ENCODE measurements at places on chromosomes 12 and 14. TPM values are rescaled to one million over a fixed set of nuclear protein-coding genes. Genes with fewer than 3 reads are reported as not detected.

Gene P2RX2
- polyA plus RNA-seq = 0.37 TPM

Gene MMP19
- polyA plus RNA-seq = 2.0 TPM

Gene FBXL14
- 5.3 TPM for polyA plus RNA-seq

Gene TTC6
- polyA plus RNA-seq = not detected

Gene SMCO3
- polyA plus RNA-seq = 10.9 TPM

Gene SPTB
- polyA plus RNA-seq = 2.2 TPM

Gene GYS2
- polyA plus RNA-seq = not detected

GRCh38 chr12:104133866-104134265 is 4.1 kb downstream of the NFYB start:
- H3K27ac ChIP-seq = no peak overlapping the region
- no peak overlapping the region for H3K4me3 ChIP-seq
- no peak for DNase-seq
- H3K4me1 ChIP-seq = peaks cover 10% of the 10 kb centered on the region

- DNase-seq = no peak
- H3K27me3 ChIP-seq = no peaks in the 10 kb centered on the region
- H3K27ac ChIP-seq = no peak overlapping the region
- H3K4me3 ChIP-seq = no peak overlapping the region
Observed at GRCh38 chr12:110533607-110534006, 31.5 kb downstream of the RAD9B start.

GRCh38 chr12:108696111-108696995 is 35.0 kb downstream of the CORO1C start:
- peaks cover 5% of the 10 kb centered on the region for H3K36me3 ChIP-seq
- H3K4me1 ChIP-seq = peaks cover 10% of the 10 kb centered on the region
- no peak overlapping the region for H3K27ac ChIP-seq
- H3K4me3 ChIP-seq = no peak overlapping the region

GRCh38 chr12:43551279-43551970 is 578 bp downstream of the ADAMTS20 start:
- peaks cover 14% of the 10 kb centered on the region for H3K27me3 ChIP-seq
- peak overlapping the region; percentile 48 for H3K4me3 ChIP-seq
- H3K27ac ChIP-seq = no peak overlapping the region
- no peaks in the 10 kb centered on the region for H3K4me1 ChIP-seq
- peak; percentile 39 for DNase-seq

- H3K36me3 ChIP-seq = no peaks in the 10 kb centered on the region
- no peak overlapping the region for H3K27ac ChIP-seq
- H3K4me1 ChIP-seq = no peaks in the 10 kb centered on the region
- no peak for DNase-seq
- no peaks in the 10 kb centered on the region for H3K27me3 ChIP-seq
Observed at GRCh38 chr12:32197421-32197820, 90.8 kb downstream of the BICD1 start.

GRCh38 chr12:57111031-57111734 is at the start of gene STAT6:
STAT6 (minus strand) TSS chr12:57111362; CDS start chr12:57108278, 3,084 bp downstream.
- DNase-seq = peak; percentile 88
- H3K4me3 ChIP-seq = peak within 1 kb of the TSS; percentile 87
- no peaks in the 10 kb centered on the region for H3K36me3 ChIP-seq
- peak within 1 kb of the TSS; percentile 99 for H3K27ac ChIP-seq
- no peaks in the 10 kb centered on the region for H3K27me3 ChIP-seq
- peaks cover 17% of the 10 kb centered on the region for H3K4me1 ChIP-seq

DNA sequence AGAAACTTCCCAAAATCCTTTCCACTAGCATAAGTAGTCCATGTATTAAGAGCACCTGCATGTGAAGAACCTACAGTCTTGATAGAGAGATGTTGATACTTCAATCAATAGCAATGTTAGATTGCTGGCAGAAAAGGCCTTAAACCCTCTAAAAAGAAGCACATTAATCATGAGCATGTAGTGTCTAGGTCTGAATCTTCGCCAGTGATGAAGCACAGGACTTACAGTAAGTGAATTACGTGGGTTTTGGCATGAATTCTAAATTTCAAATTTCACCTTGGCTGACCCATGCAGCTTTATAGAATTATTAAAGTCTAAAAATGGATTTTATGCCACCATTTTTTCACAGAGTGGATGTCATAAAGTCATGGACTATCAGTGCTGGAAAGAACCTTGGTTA is 791.6 kb upstream of the NOVA1 start:
- no peak overlapping the region for H3K4me3 ChIP-seq
- H3K27ac ChIP-seq = no peak overlapping the region
- no peaks in the 10 kb centered on the region for H3K4me1 ChIP-seq
- no peaks in the 10 kb centered on the region for H3K36me3 ChIP-seq
- H3K27me3 ChIP-seq = no peaks in the 10 kb centered on the region

DNA sequence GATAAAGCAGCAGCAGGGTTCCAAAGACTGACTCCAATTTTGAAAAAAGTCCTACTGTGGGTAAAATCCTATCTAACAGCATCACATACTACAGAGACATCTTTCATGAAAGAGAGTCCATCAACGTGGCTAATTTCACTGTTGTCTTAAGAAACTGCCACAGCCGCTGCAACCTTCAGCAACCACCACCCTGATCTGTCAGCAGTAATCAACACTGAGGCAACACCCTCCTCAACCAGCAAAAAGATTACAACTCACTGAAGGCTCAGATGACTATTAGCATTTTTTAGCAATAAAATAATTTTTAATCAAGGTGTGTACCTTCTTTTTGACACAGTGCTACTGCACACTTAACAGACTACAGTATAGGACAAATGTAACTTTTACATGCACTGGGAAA is 6.6 kb downstream of the CAPRIN2 start:
- no peak overlapping the region for H3K4me3 ChIP-seq
- H3K36me3 ChIP-seq = no peaks in the 10 kb centered on the region
- H3K4me1 ChIP-seq = no peaks in the 10 kb centered on the region
- no peaks in the 10 kb centered on the region for H3K27me3 ChIP-seq
- DNase-seq = no peak
- no peak overlapping the region for H3K27ac ChIP-seq

- H3K27me3 ChIP-seq = no peaks in the 10 kb centered on the region
- H3K36me3 ChIP-seq = no peaks in the 10 kb centered on the region
- no peak overlapping the region for H3K27ac ChIP-seq
Observed at GRCh38 chr12:129911428-129912049, 7.7 kb upstream of the TMEM132D start.

GRCh38 chr12:65649126-65649525 is 175.2 kb upstream of the HMGA2 start:
- no peaks in the 10 kb centered on the region for H3K36me3 ChIP-seq
- no peaks in the 10 kb centered on the region for H3K27me3 ChIP-seq
- no peak overlapping the region for H3K27ac ChIP-seq
- DNase-seq = peak; percentile 24
- H3K4me3 ChIP-seq = no peak overlapping the region
- no peaks in the 10 kb centered on the region for H3K4me1 ChIP-seq

- no peak for DNase-seq
- peaks cover 3% of the 10 kb centered on the region for H3K36me3 ChIP-seq
- H3K27me3 ChIP-seq = no peaks in the 10 kb centered on the region
- H3K27ac ChIP-seq = no peak overlapping the region
- no peak overlapping the region for H3K4me3 ChIP-seq
Observed at GRCh38 chr12:50637870-50638481, 125.9 kb upstream of the ATF1 start.
